ENCODE measurements at places on chromosomes 12 and 14.

DNA sequence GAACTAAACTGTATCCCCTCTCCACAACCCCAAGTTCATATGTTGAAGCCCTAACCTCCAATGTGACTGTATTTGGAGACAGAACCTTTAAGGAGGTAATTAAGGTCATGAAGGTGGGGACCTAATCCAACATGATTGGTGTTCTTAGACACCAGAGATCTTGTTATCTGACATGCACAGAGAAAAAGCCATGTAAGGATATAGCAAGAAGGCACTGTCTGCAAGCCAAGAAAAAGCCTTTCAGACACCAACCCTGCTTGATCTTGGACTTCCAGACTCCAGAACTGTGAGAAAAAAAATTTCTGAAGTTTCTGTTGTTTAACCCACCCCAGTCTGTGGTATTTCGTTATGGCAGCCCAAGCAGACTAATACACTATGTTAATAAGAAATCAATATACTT lies 62.2 kb upstream of the CFL2 start:
- DNase-seq: no peak

GRCh38 chr12:113948151-113948914 lies 17.8 kb downstream of the RBM19 start:
- DNase-seq: no peak

GRCh38 chr12:40937891-40938290 lies 245.7 kb downstream of the CNTN1 start:
- no peak for DNase-seq

- no peak for DNase-seq
Observed at GRCh38 chr12:96190413-96191108, 3.6 kb upstream of the ELK3 start.

- no peak for DNase-seq
Observed at GRCh38 chr14:87045246-87045645, 947.7 kb downstream of the GALC start.

DNA sequence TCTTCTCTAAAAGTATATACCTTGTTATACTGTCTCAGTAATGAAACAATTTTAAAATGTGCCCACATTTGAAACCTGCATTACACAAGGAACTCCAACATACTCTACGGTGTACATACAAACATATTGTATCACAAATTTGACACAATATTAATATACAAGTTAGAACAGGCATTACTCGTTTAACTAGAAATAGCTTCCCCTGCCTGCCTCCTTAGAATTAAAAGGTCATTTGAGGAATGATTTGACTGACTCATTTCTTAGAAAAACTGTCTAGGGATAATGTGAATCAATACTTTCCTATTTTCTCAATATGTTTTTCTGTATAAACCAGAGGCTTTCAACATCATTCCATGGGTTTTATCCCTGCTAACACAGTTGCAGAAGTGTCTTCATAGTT lies 73.7 kb downstream of the STON2 start:
- DNase-seq: no peak

DNA sequence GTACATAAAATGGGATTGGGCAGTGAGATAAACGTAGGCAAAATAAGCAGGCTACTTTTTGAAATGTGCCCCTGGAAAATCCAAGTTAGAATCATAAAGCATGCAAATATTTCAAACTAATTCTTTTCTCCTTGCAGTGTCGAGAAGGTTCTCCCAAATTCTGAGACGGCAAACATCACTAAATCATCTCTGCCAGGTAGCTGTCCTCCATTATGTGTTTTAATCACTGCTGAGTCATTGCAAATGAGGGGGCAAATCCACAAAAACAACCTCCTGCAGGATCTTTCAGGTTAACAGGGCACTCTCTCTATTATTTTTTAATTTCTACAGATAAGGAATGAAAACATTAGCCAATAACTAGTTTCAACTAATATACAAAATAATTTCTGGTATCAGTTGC lies 63.2 kb upstream of the RIC8B start:
- no peak for DNase-seq

GRCh38 chr12:116595672-116596071 lies 36.5 kb downstream of the MAP1LC3B2 start:
- no peak for DNase-seq

DNA sequence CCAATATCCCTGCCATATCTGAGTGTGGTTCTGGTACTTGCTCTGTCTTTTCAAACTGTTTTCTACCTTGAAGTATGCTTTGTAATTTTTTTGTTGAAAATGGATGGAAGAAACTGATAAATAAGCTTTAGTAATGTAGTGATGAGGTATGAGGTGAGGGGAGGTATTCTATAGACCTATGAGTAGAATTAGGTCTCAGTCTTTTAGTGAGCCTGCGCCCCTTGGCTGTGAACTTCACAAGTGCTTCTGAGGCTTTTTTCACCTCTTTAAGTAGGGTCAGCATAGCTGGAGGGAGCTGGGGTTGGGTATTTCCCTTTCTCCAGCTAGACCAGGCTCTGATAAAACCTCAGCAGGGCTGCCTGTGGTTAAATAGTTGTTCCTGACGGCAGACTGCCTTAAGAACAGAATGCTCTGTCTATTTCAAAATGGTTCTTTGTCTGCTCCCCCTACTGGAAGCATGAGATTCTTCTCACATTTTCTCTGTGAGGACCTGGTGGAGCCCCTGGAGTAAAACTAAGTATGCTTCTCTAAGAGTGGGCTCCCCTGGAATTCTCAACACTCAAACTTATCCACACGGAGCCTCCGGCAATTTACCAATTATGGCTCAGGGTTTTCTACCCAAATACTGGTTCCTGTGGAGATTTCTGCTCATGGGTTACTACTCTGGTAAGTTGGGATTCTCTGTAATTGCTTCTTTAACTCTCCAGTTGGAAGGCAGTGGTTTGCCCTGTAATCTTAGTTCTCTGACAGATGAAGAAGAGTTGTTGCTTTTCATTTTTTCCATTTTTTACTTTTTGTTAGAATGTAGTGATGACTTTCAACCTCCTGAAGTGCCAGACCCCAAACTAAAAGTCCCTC lies 13.1 kb downstream of the KRT5 start:
- DNase-seq: no peak

GRCh38 chr14:58640959-58641358 lies 3.2 kb downstream of the DACT1 start:
- no peak for DNase-seq

DNA sequence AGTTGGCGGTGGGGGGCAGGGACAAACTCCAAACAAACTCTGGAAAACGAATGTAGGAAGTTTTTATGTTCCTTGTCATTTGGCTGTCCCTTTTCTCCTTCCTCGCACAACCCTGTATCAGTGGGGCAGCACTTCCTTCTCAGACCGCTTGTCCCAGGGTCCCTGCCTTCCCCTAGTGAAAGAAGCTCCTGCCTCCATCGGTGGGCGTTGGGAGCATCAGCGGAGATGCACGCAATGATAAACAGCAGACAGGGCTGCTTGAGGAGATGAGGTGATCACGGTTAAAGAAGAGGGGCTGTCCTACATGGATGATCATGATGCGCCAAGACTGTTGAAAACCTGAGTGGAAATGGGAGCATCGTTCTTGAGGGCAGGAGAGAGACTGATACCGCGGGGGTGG lies 620 bp downstream of the C1S start:
- DNase-seq: no peak

Measured in activated CD4-positive, alpha-beta T cell treated with anti-CD3 and anti-CD28 coated beads for 36 hours (primary cell).